ENCODE measurements at places on chromosomes 11 and 22.

- DNase-seq = no peak
These were observed 25.4 kb upstream of the GRAMD1B start for GRCh38 chr11:123404676-123405075.

DNA sequence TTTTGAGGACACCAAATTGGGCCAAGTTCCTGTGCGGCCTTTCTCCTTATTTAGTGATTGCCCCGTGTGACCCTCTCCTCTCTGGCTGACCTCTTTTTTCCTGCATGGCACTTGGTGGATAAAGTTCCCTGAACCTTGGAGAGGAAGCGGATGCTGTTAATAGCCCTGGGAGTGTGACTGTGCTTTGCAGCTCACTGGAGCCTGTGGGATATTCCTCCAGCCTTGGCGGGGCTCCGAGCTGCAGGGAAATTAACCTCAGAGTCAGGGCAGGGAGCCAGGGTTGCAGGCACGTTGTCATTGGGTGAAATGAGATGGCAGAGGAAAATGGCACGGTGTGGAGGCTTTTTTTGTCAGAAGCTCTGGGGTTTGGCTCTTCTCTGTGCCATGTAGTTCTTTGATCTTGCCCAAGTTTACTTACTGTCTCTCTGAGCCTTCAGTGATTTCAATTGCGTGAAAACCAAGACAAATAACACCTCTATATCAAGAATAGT, 965 bp downstream of the OR9Q1 start:
- no peak for DNase-seq

DNA sequence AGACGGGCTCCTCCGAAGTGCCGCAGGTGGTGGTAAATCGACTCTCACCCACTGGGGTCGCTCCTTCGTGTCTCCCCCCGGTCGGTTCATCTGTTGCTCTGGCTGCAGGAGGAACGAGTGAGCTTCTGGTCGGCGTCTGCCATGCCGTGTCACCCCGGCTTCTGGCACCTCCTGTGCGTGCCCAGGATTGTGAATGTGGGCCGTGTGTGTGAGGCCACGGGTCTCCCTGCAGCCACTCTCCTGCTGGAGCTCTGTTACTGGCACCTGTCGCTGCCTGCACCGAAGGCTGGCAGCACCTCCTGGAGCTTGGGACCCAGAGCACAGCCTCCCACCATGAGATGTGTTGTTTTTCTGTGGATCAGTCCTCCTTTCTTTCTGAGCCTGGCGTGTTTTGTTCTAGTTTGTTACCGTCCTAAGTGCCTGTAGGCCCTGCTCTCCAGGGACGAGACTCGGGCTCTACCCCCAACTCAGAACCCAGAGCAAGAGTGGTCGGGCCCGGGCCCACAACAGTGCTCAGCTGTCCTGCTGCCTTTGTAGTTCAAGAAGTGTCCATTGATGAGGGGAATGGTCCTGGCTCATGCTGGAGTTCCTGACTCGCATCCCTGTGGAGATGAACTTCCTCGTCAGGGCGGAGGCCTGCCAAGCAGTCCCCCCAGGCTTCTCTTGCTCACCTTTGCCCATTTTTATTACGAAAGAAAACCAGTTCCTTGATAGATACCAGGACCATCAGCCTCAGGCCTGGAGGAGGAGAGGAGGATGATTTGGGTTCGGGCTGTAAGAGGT, 66.6 kb downstream of the MED15 start:
- no peak for DNase-seq

DNA sequence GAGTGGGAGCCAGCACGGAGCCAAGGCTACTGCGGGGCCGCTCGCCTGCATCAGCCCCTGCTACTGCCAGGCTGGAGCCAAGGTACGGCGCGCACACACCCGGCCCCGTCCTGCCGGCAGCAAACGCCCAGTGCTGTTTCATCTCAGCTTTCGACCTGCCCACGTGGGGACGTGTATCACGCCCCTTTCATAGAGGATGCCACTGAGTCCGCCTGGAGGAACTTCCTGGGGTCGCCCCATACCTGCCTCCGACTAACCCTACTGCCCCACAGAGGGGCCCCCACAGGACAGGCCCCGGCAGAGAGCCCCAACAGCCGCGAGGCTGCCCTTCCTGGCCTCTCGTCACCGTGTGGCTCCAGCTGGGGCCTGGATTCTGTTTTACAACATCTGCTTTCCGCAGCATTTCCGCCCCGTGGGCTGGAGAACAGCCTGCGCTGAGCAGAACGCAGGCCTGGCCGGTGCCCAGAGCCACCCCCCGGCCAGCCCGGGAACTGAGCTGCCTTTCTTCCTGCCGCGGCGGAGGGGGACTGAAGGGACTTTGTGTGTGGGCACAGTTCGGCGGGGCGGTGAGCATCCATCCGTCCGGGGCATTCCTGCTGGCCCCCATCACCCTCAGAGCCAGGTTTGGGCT, 22.9 kb upstream of the ARHGAP8 start:
- DNase-seq = no peak

- DNase-seq = no peak
These were observed 27.1 kb downstream of the TIMP3 start for GRCh38 chr22:32828561-32828960.
